ENCODE measurements at places on chromosomes 3 and 15.

DNA sequence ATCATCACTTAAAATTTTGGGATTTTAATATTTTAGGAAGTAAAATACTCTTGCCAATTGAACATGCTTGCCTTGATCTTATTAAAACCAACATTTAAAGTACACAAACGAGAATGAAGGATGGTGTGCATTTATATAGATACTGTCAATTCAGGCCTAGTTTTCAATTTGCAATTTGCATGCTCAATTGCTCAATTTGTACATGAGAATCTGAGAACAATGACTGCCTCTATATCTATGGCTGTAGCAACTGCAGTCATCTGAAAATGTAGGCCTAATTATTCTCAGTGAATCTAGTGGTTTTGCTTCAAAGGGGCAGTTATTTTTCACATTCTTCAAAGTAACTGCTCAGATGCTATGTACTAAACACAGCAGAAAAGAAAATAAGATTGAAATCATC lies 18.8 kb downstream of the ZBBX start:
- no peak for DNase-seq

DNA sequence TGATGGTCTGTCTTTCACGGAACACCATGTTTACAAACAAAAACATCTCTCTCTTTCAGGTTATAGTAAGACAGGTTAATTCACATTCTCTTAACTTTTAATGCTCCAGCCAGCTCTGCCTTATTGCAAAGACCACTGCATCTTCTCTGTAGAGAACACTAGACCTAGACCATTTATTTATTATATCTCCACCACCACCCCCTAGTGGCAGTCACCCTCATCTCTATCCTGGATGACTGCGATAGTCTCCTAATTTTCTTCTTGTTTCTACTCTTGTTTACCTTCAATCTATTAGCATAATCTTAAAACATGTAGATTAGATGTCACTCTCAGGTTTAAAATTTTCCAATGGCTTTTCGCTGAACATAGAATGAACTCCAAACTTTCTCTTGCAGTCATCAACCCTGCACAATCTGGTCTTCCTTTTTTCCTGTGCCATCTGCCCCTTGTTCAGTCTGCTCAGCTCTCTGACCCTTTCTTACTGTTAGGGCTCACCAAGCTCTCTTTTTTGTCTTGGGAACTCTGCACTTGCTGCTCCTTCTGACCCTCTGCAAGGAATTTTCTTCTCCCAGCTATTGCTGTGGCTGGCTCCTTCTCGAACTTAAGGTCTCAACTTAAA lies 155.6 kb downstream of the SQOR start:
- no peak for DNase-seq

DNA sequence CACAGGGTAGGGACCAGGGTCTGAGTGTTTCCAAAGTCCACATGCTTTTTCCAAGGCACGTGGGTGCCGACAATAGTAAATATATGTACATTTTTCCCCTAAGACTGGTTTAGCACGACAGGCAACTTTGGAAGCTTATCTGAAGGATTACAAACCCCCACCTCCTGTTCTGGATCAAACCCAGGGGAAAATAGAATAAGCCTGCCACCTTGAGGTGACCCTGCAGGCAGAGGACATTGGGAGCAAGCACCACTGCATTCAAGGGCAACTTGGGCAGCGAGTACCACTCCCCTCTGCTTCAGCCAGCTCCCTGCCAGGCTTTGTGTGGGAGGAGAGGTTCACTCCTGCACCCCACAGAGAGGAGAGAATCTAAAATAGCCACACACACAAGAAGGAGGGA lies 44.8 kb downstream of the KBTBD12 start:
- no peak for DNase-seq

- DNase-seq: no peak
These were observed 7.2 kb upstream of the MAP4 start for GRCh38 chr3:48023377-48023776.

- no peak for DNase-seq
These were observed 6.3 kb upstream of the LRRC58 start for GRCh38 chr3:120355486-120355885.

DNA sequence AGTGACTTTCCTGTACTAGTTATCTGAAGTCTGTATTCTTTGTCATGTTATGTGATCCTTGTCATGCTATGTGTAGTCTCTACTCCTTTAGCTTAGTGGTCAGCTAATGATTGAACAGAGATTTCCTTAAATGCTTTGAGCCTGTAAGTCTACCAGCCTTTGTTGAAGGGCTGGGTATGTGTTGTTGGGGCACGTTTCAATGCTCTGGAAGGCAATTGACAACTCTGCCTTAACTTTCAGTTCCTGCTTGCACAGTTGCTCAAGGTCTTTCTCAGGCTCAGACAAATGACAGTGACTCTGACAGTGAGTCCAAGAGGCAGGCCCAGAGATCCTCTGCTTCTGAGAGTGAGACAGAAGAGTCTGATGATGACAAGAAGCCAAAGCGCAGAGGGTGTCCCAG lies 89.3 kb downstream of the CHD2 start:
- DNase-seq: no peak
